ENCODE measurements at places on chromosomes 11 and 22.

- DNase-seq, result no peak
Observed at GRCh38 chr22:38725900-38726655, 20.3 kb downstream of the GTPBP1 start.

DNA sequence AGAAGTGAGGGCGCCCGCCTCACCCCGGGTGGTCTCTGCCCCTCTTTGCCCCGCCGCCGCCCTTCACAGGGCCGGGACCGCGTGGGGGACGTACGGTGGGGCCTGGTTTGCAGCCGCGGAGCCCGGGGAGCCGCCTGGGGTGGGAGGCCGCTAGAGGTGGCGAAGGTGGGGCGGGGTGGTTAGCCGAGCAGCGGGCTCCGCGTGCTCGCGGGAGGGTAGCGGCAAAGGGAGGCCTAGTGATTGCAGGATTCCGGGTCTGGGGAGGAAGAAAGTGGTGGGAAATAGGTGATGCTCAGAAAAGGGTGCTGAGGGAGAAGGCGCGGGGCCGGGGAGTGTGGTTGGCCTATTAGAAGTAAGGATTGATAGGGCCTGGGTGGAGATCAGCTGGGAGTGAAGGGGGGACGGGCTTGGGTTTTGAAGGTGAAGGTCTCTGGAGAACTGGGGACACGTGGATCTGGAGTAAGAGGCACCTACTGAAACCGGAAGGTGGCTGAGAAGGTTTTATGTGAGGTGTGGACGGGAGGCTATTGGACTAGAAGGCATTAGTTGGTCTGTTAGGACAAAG is 571 bp downstream of the FAR1 start:
- peak; percentile 46 for DNase-seq

- DNase-seq, result no peak
Observed at GRCh38 chr22:45831394-45831793, 145.6 kb downstream of the WNT7B start.

- DNase-seq, result no peak
Observed at GRCh38 chr11:64717268-64717578, 5.8 kb downstream of the NRXN2 start.

DNA sequence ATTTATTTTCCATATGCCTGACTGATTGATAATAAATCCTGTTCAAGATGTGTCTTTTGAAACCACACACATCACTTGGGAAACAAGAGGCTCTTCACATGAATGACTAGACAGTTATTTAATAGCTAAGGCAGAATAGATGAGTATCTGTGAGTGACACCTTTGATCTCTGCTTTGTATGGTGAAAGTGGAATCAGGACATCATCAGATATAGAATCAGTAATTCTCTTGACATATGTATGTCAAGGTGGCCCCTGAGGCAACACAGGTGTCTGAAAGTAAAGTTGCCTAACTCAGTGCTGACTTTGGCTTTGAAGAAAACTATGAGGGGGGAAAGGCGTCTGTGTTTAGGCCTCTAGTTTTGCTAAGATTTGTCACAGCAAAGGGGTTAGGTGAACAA is 11.5 kb upstream of the CASP4 start:
- DNase-seq, result no peak

GRCh38 chr11:94521684-94522083 is 9.4 kb downstream of the C11orf97 start:
- DNase-seq, result peak; percentile 14

GRCh38 chr11:77175869-77176539 is 48.0 kb downstream of the MYO7A start:
- DNase-seq, result no peak

DNA sequence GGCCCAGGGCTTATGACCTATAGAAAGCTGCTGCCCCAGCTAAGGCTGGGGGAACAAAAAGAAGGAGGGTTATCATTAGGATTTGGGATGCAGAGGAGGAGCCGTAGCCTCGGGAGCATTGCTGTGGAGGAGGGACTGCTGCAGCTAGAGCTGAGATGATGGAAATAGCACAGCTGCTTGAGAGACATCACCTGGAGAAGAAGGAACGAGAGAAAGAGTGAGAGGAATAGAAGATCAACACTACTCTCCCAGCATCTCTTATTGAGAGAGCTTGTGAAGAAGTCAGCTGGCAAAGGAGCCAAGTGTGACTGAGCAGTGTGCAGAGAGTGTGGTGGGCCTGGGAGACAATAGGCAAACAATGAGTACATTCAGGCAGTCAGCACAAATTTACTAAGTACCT is 100.7 kb upstream of the PLET1 start:
- no peak for DNase-seq

GRCh38 chr11:77449784-77450183 is 24.1 kb downstream of the PAK1 start:
- DNase-seq, result no peak

DNA sequence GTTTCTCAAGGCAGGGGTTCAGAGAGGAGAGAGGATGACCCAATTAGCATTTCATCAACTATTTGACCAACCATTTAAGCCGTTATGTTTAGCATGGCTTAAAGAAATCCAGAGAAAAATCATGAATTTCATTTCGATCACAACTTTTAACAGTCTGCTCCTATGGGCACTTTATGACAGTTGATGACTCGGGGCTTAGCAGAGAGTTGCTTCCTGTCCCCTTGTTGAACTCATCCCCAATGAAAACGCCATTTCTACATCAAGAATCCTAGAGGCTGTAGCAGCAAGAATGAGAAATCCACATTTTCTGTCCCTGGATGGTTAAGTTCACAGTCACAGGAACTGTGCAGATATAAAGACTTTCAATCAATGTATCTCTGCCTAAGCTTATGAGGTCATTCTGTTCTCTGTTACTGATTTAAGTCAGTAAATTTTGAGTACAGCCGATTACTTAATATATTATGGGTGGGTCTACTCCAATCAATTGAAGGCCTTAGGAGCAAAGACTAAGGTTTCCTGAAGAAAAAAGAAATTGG is 81.1 kb downstream of the BDNF start:
- no peak for DNase-seq

DNA sequence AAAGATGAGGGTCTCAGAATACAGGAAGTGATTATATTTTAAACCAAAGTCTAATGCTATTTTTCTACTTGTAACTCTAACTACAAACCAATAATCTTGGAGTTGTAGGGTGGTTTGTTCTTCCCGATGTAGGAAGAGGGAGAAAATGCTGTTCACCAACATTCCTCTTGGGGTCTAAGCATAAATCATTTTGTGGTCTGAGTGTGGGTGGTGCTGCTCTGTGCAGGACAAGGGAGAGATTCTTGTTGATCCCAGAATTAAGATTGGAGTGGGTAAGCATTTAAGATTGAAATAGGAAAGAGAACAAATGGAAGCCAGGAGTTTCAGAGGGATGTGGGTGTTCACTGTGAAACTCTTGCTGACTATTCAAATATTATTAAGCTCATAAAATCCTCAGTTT is 38.6 kb upstream of the MMP13 start:
- DNase-seq, result no peak

GRCh38 chr11:6233984-6234386 is 451 bp downstream of the FHIP1B start:
- DNase-seq, result no peak

DNA sequence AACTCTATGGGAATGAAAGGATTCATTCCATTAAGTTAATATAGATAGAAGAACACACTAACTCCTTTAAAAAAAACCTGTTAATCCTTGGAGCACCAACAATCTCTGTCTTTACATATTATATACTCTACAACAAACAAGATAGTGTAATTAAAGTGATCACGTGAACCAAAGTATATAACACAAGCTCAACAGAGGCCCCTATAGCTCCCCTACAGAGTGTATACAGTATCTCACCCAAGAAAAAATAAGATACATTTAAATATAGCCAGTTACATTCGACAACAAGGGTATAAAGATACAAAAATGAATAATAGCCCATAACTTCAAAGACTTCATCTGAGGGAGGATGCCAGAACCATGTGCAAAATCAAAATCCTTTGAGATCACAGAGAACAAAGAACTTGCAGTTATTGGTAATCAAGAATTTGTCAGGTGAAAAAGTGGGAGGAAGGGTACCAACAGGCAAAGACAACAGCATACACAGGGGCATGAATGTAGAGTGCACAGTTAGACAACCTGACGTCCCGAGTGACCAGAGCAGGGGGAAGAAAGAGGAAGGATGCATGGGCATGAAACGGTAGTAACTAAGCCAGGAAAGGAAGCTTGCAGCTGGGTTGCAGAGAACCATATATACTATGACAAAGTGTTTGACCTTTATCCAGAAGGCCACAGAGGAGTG is 4.7 kb downstream of the FCHSD2 start:
- DNase-seq, result no peak

GRCh38 chr22:37509059-37509860 is 10.0 kb downstream of the CARD10 start:
- DNase-seq, result no peak

DNA sequence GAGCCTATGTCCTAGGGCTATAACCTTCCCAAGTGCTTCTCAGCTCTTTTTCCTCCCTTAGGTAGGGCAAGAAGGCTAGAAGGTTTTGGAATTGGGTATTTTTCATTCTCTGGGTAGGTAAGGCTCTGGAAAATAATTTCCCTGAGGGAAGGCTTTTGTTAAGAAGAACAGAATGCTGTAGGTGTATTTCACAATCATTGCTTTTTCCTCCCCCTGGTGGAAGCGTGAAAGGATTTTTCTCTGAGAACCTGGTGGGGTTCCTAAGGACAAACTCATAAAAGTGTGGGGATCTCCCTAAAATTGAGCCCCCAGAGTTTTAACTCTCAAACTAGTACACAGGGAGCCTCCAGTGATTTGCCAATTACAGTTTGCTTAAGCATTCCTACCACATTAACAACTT is 41.1 kb upstream of the NARS2 start:
- no peak for DNase-seq

- DNase-seq, result no peak
Observed at GRCh38 chr11:82117362-82117761, 616.3 kb downstream of the FAM181B start.

DNA sequence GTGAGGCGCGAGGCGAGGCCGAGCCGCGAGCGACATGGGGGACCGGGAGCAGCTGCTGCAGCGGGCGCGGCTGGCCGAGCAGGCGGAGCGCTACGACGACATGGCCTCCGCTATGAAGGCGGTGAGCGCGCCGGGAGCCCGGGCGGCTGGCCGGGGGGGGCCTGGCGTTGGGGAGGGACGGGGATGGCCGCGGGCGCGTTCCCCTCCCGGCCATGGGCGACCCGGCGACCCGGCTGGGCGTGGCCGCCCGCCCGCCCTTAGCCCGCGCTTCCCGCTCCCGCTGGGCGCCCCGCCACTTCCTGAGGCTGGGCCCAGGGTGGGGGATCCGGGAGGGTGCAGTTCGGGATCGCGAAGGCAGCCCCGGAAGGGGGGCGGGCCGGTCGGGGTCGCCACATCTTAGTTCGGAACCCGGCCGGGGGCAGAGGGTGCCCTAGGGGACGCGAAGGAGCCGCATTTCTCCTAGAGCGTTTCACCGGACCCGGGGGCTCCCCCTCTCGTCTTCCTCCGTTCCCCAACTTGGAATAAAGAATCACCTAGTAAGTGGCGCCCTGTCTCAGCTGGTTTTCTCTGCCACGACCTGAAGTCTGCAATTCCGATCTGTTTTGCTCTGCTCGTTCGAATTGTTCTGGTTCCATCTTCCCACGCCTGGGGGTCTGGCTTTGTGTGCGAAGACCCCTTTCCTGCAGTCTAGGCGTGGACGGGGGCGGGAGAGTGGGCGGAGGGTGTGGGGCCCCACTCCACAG is 536 bp downstream of the YWHAH start:
- no peak for DNase-seq

DNA sequence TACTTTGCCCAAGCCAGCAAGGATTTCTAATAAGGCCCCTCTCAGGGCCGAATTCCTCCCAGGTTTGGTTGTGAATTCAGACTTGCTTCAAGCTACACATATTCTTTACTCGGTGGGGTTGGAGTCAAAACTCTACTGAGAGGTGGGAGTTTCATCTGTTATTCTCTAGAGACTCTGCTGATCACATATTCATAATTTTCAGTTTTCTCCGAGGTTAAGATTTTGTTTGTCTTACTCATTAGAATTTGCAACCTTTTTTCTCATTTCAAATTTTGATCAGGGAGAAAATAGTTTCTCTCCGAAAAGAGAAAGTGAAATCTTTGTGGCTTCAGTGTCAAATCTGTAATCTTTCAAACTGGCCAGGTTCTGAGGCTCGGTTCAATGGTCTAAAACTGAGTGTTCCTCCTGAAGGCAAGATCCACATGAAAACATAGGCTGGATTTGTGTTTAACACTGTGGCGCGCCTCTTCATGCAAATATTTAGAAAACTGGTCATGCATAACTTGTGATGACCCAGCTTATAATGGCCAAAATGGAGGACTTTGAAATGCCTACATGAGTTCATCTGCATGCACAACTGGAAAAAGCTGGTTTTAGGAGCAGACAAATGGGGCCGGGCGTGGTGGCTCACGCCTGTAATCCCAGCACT is 21.5 kb upstream of the GSTP1 start:
- DNase-seq, result no peak

GRCh38 chr11:6687876-6688275 is 4.7 kb upstream of the MRPL17 start:
- no peak for DNase-seq

- no peak for DNase-seq
Observed at GRCh38 chr22:20803696-20804324, 29.9 kb downstream of the SERPIND1 start.

GRCh38 chr11:706439-706956 is 467 bp downstream of the EPS8L2 start:
- DNase-seq, result peak; percentile 30

- no peak for DNase-seq
Observed at GRCh38 chr22:19823902-19824211, 30.8 kb downstream of the GNB1L start.

DNA sequence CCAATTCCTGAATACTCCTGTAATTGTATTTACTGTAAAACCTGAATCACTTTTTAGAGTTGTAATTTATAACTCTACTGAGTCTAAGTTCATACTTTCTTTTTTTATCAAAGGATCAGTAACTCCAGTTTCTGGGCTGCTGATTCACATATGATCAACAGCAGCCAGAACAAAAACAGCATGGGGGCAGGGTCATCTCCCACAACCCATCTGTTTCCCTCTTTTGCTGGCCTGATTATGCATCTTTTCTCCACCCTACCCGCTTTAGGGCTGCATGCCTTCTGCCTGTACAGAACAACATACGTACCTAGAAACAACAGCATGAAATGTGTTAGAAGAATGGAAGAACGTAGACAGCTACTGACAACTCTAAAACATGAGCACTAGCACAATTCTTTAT is 76.0 kb downstream of the MRTFA start:
- no peak for DNase-seq

GRCh38 chr11:79249295-79249993 is 191.4 kb downstream of the TENM4 start:
- no peak for DNase-seq

GRCh38 chr11:71381781-71382505 is 66.2 kb downstream of the DHCR7 start:
- DNase-seq, result no peak

DNA sequence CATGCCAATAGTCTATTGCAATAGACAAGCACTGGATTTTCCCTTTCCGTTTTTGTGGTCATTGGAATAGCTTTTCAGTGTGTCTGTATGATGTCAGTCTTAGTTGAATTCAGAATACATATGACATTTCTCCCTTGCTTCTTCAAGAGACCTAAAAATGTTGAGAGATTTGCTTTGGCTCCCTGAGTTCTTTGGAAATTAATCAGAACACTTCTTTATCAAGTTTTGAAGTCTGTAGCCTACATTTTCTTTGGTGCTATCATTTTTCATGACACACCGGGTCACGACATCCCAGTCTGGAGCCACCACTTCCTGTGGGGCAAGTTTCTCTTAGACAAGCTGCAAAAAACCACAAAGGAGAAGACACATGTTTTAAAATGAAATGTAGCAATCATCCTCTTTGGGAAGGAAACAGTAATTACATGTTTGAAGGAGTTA is 847.1 kb downstream of the OPCML start:
- DNase-seq, result peak; percentile 39

- DNase-seq, result no peak
Observed at GRCh38 chr11:10937385-10937771, 79.5 kb upstream of the ZBED5 start.

GRCh38 chr22:32996702-32997101 is 61.5 kb downstream of the SYN3 start:
- no peak for DNase-seq

Data from amniotic stem cell (primary cell).